ENCODE measurements at places on chromosomes 13 and 19.

- no peak for DNase-seq
Measured at GRCh38 chr13:100273552-100273951, 184.7 kb downstream of the PCCA start.

GRCh38 chr19:50402544-50403301 is 16.0 kb upstream of the SPIB start:
- DNase-seq = no peak

DNA sequence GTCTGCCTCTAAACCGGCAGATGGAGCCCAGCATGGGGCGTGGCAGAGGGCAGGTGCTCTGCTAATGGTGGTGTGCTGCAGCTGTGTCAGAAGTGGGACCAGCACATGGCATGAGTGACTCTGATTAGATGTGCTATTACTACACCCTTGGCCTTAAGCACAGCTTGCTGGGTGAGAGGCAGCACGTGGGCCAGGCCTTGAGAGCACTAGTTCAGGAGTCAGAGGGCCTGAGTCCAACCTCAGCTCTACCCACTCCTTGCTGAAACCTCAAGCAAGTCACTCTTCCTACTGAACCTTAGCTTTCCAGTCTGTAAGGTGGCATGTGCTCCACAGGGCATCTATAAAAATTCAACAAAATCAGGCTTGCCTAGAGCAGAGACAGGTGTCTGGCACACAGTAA is 22.7 kb downstream of the AKT2 start:
- DNase-seq = no peak

GRCh38 chr19:35206379-35206778 is 22.2 kb downstream of the FAM187B start:
- DNase-seq = no peak

Data from glutamatergic neuron (in vitro differentiated cells).